ENCODE measurements at places on chromosomes 7 and 10.

GRCh38 chr7:100895956-100896731 is 456 bp upstream of the ACHE start:
- DNase-seq = no peak

- DNase-seq = no peak
Measured at GRCh38 chr7:82153776-82154175, 289.8 kb downstream of the CACNA2D1 start.

GRCh38 chr10:8360814-8361509 is 306.5 kb downstream of the GATA3 start:
- no peak for DNase-seq

GRCh38 chr7:20365486-20365885 is 34.8 kb downstream of the ITGB8 start:
- no peak for DNase-seq

DNA sequence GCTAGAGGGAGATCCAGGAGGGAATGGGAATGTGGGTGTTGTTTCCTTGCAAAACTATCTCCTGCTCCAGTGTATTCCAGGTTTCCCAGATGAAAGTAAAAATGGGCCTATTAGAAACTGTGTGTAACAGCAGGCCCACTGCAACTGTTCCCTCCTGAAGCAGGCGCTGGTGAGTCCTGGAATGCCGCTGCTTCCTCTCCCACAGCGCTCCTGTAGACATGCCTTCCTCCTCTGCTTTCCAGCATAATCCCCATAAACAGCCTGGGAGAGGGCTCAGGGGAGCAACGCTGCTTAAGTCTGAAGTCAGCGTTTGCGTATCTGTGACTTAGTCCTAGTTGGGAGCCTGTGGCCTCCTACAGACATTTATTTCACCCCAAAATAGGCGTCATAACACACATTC is 551.0 kb upstream of the FOXK1 start:
- no peak for DNase-seq

GRCh38 chr7:34165927-34166550 is 260.7 kb downstream of the BMPER start:
- no peak for DNase-seq

DNA sequence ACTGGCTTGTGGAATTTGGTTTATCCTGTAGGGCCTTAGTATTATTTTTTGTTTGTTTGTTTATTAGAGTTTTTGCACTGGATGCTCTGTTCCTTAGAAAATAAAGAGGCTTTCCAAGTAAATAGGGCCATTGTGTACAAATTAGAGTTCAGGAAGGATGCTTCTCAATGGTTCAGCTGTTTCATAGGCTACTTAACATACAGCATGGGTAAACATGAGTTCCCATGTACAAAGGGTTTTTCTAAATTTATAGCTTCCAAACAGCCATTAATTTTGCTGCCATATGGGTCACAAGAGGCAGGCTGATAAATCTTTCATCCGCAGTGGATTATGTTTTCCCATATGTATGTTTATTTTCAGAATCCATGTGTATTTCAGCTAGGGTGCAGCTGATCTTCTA is 121.6 kb upstream of the WDR11 start:
- no peak for DNase-seq

GRCh38 chr7:121530227-121531174 is 134.4 kb upstream of the FAM3C start:
- no peak for DNase-seq

DNA sequence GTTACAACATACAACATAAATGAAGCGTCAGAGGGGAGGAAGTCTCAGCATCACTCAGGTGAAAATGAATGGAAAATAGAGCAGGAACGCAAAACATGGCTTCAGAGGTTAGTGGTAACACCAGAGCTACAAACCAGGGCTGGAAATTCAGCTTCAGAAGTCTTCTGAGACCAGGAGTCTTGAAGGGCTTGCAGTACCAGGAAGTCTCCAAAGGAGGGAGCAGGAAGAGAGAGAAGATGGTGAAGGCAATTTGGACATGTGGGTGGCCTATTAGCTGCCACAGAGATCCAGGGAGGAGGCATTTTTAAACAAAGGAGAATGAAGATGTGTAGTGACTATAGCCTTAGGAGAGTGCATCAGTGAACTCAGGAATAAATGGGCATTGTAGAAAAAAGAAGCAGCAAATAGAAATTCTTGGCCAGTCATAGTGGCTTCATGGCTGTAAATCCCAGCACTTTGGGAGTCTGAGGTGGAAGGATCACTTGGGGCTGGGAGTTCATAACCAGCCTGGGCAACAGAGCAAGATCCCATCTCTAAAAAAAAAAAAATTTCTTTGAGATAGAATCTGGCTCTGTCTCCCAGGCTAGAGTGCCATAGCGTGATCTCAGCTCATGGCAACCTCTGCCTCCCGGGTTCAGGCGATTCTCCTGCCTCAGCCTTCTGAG is 9.3 kb upstream of the TET1 start:
- DNase-seq = no peak

GRCh38 chr7:148964483-148965267 is 63.6 kb downstream of the PDIA4 start:
- no peak for DNase-seq

GRCh38 chr10:116263870-116264655 is 8.9 kb downstream of the GFRA1 start:
- DNase-seq = no peak

DNA sequence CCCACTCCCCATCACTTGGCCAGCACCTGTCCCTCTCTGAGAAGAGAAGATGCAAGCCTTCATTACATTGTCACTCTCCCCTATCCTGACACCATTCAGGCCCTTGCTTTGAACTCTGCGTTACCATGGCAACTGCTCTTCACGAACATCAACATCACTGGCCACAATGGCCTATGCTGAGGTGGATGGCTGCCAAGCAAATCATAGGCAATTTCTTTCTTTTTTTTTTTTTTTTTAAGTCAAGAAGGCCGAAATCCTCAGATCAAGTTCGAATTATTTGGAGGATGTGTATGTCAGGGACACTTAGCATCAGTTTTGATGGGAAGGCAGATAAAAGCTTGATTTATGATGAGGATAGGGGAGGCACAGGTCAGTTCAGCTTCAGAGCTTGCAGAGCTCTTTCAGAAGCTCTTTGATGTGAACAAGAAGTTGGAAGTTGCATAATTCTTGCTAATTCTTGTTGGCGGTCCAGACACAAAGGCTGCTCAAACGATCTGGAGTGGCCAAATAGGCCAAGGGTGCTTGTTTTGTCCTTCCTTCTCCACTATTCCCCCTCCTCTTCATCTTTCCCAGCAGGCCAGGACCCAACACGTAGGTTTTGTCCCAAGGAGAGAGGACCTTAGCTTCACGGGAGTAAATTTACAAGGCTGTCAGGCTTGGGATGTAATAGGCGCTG is 179.9 kb upstream of the NPVF start:
- DNase-seq = no peak

DNA sequence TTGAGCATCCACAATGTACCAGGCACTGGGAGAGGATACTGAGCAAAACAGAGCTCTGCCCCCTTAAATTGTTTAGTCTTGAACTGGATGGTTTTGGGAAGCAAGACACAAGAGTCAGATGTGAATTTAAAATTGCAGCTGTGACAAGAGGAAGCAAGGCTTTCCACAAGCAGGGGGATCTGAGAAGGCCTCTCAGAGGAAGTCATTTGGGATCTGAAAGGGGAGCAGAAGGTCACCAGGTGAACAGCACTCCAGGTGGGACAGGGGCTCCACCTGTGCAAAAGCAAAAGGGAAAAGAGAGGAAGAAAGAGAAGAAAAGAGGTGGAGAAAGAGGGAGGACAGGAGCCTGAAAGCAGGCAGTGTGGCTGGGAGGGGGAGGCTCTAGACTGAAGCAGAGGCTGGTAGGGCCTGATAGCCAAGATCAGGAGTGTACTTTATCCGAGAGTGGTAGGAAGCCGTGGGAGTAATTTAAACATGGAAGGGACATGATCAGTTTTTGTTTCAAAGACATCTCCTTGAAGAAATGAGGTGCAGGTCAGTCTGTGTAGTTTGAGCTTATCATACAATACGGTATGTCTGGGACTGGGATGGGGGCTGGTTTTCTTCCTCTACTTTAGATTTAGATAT is 76.1 kb upstream of the DUSP5 start:
- DNase-seq = no peak

DNA sequence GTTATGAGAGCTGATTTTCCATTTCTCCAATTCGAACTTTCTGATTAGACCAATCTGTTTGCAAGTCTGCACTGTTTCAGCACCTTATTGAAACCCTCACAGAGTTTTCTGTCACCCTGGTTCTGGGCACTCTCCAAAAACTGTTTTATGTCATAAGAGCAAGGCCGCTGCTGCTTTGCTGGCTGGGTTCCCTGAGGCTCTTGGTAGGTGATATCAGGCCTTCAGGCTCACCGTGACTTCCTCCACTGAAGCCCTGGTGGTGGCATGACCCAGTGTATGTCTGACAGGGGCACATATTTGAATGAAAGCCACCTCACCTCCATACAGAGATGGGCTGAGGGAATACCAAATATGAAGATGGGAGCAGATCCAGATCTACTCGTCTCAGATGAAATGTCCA is 8.3 kb downstream of the RABGEF1 start:
- DNase-seq = no peak

GRCh38 chr10:92153-92552 is 43.1 kb upstream of the TUBB8 start:
- no peak for DNase-seq

DNA sequence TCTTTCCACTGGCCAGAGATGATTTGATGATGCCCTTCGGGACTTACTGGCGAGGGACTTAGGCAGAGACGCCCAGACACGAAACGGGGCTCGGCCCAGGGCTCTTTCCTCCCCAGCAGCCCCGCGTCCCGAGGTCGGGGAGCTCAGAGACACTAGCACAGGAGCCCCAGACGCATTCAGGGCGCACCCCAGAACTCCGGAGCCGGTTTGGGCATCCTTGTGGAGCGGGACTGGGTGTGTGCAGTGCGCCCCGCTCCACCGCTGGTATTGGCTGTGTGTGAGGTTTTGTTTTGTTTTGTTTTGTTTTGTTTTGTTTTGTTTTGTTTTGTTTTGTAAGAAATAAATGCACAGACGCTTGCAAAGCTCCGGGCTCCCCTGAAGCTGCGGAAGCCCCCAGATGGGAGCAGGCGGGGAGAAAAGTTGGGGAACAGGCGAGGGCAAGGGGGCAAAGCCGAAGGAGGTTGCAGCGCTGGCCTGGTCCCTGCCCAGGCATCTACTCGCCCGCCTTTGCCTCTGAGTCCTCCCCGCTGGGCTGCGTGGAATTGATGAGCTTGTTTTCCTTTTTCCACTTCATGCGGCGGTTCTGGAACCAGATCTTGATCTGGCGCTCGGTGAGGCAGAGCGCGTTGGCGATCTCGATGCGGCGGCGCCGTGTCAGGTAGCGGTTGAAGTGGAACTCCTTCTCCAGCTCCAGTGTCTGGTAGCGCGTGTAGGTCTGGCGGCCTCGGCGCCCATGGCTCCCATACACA is 1.9 kb upstream of the HOXA5 start:
- peak; percentile 70 for DNase-seq

- DNase-seq = no peak
Measured at GRCh38 chr7:100779359-100779758, 46.0 kb downstream of the ZAN start.

DNA sequence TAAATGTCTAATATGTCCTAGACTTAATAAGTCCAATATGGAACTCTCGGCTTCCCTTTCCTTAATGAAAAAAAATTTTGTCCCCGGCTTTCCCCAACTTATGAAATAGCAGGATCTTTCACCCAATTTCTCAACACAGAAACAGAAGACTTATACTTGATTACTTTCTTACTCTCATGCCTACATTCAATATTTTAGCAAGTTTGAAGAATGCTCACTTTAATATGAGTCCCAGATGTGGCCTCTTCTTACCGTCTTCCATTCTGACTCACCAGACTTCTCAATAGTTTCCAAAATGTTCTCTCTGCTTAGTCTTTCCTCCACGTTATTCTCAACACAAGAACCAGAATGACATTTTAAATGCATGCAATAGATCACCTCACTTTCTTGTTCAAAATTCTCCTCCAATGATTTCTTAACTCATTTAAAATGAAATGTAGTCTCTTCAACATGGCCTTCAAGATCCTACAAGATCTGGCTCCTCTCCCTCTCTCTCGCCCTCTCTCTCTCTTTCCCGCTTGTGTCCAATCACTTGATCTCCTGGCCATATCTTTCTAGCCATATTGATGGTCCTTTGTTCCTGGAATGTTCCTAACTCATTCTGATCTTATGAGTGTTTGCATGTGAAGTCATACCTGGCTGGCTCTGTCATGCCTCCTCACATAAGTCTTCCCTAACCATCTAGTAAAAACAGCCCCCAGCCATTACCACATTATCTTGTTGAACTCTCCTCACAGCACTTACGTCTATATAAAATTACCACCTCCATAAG is 119.7 kb upstream of the FAM3C start:
- no peak for DNase-seq

DNA sequence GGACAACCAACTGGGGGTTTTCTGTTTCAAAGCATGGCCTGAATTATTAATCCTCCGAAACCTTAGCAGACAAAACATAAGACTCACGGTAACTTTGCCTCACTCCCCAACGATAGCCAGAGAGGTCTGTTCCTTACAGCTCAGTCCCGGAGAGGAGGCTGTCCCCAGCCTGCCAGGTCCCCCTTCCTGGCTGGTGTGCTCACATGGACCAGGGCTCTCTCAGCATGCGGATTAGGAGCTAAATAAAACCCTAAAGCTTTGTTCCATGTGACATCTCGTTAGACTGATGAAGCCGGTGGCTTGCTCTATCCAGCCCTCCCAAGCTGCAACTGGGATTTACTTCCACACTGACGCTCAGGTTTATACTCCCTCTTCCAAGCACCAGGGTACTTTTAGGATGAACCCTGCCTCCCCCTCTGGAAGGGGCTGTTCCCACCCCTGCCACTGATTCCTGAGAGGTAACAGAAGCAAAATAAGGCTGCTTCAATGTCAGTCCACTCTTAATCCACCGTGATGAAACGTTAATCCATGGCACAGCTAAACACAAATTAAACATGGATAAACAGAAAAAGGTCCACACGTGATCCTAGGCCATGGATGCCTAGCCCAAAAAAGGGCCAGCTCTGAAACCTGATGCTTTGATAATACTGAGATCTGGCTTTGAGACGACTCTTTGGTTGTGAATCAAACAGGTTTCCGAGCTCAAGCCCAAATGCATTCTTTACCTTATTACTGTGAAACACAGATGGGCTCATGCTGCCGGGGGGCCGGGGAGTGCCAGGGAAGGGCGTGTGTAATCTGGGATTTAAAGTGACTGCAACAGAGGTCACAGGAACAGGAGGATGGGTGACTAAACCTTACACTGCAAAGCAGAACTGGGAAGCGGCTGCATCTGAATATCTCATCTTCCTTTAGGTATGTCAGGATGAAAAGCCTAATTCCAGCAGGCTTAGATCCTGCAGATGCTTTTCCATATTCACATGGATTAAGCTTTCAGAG is 86.2 kb downstream of the ZRANB1 start:
- DNase-seq = no peak

DNA sequence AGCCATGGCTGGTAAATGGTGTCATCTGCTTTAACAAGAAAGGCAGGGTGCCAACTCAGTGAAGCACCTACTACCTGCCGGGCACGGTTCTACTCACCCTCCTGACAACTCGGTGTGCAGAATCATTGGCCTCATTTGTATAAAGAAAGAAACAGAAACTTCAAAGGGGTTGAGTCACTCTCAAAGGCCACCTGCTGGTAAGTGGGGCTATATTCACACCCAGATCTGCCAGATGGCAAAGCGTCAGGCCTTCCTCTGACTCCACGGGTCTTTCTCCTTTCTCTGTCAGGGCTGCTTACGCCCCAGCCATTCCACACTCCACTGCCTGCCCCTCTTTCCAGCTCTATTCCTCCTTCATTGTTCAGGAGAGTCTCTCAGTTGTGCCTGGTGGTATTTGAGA is 309.2 kb downstream of the GFRA1 start:
- no peak for DNase-seq

- DNase-seq = no peak
Measured at GRCh38 chr7:20217193-20217948, at the start of gene MACC1. MACC1 (minus strand) TSS chr7:20217384; CDS start chr7:20161862, 55,522 bp downstream.

Data from coronary artery (tissue), 2 donors.